PC-9 (cell line): ENCODE measurements at places on chromosomes 1 and 21.

DNA sequence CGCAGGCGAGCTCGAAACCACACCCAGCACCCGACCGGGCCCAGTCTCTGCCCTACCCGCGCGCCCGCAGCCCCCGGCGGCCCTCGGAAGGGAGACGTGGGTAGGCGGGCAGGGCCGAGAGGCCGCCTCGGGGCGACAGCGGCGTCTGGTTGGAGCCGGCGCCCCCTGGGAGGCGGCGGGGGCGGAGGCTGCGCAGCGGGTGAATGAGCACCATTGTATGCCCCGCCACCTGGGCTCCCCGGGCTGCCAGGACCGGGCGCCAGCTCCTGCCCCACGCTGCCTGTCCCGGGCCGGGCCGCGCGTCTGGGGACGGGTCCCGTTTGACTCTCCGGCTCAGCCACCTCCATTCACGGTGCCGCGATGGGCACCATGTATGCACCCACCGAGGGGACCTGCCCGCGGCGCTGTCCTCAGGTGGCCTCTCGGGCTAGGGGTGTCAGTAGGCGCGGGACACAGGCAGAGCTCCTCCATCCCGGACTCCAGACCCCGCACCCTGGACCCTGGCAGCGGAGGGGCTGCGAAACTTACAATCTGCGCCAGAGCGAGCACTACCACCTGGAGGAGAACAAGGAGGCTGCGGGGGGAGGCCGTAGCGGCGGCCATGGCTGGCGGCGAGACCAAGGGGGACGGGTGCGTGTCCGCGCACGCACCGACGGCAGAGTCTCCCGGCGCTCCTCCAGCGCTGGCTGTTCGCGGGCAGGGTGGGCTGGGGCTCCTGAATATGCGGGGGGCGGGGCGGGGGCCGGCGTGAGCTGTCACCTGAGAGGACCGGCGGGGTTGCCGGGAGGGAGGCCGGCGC is at the start of gene COL9A2:
COL9A2 (minus strand) TSS at position 692 of the 799 bp plus-strand sequence; CDS start at position 603, 89 bp downstream.
- DNase-seq = peak; percentile 53

DNA sequence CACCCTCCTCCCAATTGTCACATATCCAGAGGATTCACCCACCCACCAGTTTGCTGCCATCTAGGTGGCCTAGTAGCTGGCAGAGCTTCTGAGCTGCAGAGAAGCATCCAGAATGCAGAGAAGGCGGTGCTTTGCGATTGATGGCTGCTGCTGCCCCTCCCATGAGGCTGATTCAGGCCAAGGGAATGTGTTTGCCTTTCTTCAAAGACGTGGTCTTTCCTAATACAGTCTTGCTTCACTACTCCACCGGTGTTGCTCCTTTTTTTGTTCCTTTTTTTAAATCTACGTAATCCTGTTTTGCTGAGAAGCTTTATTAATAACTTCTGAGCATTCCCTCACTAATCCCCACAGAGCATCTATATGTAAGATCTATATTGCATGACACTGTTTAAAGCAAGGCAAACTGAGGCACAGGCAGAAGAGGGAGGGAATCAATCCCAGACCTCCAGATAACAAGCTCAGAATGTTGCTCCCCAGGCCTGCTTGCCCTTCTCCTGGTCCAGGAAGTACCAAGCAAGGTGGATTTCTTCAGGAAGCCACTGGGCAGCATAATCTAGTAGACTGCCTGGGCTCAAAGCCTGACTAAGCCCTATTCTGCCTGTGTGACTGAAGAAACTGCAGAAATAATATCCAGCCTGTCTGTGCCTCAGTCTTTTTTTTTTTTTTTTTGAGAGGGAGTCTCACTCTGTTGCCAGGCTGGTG is 275.5 kb upstream of the FMN2 start:
- peak; percentile 90 for DNase-seq

DNA sequence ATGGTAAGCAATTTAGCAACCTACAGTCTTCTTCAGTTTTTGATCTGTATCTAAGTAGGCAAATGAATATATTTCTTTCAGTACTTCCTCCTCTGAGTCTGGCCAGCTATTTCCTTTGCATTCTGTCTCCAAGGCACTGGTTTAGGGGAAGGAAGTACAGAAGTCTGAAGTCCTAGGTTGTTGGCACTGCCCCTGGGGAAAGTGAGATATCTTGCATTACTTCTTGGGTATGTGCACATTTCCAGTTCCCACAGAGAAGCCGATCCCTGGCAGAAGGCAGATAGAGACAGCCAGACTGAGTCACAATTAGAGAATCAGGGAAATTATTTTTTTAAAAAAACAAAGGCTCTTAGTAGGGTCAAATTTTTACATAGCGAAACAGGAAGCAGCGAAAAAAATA is 98.8 kb downstream of the RASAL2 start:
- DNase-seq = peak; percentile 69

GRCh38 chr1:114126261-114127095 is 27.2 kb downstream of the SYT6 start:
- no peak for DNase-seq

GRCh38 chr1:93235261-93235660 is 54.7 kb downstream of the CCDC18 start:
- no peak for DNase-seq

DNA sequence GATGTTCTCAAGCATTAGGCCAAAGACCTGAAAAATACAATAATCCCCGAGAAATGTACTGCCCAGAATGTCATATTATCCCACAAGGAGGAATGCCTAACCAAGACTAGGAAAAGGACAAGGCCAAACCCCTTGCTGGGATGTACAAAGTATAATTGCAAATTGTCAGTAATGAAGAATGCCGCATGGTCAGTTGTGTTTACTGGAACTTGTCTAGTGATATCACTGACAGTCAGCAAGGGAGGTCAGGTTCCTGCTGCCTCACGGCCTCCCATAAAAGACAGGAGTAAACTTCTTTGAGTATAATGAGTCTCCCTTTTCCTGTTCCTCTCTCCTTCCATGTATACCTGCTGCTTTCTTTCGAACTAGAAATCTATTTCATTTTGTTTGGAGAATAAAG is 222.8 kb downstream of the RHOU start:
- DNase-seq = no peak

- no peak for DNase-seq
These were observed 34.5 kb upstream of the GPR37L1 start for GRCh38 chr1:202088206-202088605.

DNA sequence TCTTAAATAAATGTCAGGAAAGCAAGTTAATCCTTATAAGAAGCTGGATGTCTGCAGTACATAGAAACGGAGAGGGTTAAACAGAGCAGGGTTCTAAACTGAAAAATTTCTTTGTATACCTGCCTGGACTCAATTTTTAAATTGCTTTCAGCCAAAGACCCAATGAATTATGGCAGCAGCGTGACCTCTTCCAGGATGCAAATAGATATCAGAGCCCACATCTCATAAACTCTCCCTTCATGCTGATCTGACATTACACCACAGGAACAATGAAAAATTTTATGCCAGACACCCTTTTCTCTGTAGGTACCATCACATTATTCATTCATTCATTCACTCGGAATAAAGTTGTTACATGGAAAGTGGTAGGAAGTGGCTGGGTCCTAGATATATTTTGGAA is 236.4 kb downstream of the NUF2 start:
- DNase-seq = no peak

GRCh38 chr1:150976879-150977694 is 2.5 kb upstream of the CERS2 start:
- peak; percentile 86 for DNase-seq

DNA sequence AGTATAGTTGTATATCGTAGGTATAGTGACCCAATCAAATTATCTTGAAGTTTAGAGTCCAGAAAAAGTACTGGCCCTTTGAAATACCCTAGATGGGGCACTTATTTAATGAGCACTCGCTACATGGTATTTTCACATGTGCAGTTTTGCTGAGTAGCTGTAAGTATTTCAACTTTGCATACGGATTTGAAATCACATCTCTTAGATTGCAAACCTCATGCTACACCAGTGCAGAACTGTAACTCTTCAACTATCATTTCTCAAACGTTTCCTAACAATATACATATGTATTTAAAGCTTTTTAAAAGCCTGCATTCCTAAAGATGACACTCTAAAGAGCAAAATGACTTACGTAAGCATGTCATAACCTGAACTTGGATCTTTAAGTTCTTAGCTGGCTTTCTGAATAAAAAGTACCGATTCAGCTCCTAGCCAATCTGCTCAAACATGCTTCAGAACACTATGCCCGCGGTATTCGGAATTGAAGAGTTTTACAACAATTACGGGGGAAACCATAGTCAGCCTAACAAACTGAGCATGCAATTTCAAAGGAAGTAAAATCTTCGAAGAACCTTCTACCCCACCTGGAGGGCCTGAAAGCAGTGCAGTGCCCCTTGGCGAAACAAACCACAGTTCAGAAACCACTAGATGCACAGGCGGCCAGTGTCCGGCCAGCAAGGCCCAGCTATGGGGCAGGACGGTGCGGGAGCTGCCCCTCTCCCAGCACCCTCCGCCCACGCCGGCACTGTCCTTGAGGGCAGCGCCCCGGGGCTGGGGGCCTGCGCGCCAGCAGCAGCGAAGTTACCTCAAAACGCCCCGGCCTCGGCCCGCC is 863 bp downstream of the FH start:
- peak; percentile 28 for DNase-seq

- no peak for DNase-seq
These were observed 397.9 kb upstream of the NR5A2 start for GRCh38 chr1:199629624-199630023.

- no peak for DNase-seq
These were observed 3.5 kb downstream of the NTMT2 start for GRCh38 chr1:170149241-170149640.

DNA sequence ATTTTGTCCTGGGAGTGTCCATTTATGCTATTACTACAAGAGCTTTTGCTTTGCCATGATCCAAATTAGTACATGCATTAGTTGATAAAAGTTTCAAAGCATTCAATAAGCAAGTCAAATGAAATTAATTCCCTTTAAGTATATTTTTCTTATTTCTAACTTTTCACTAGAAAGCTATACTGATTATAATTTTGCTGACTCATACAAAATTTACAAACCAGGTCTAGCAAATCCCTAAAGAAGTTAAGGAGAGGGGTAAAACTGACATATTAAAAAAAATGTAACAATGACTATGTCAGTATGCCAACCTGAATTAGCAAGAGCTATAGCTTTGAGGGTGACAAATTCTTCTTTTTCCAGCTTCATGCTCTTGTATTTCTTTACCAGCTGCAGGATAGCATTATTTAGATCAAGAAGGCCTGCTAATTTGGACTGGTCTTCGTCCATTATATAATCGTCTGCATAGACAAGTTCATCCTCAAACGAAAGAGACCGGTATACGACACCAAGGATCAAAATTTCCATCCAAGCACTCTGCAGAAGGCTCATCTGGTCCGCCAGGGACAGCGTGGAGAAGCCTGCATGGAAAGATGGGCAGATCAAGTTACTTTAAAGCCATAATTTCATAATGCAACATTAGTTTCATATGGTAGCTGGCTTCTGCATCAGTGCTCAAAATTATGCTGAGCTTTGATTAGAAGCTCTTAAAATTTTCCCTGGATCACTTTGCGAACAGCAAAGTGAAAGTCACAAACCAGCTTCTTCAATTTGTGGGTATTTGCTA is 95.8 kb upstream of the USH2A start:
- DNase-seq = no peak
